KBM-7 (cell line): ENCODE measurements at places on chromosomes 2 and 18.

DNA sequence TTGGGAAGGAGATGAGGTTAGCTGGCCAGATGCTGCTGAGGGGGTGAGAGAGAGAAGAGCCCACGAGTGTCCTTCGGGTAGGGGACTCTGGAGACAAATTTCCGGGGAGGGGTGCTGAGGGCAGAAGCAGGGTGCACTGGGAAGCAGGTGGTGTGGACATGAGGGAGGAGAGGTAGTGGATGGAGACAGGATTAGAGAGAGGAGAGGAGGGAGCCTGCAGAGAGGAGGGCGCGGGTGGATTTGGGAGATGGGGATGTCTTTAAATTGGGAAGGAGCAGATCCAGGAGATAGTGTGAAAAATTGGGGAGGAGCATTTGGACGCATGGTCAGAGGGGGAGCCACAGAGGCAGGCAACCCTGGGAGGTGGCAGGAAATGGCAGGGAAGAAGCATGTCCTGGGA is 154.7 kb downstream of the DYSF start:
- no peak for DNase-seq

DNA sequence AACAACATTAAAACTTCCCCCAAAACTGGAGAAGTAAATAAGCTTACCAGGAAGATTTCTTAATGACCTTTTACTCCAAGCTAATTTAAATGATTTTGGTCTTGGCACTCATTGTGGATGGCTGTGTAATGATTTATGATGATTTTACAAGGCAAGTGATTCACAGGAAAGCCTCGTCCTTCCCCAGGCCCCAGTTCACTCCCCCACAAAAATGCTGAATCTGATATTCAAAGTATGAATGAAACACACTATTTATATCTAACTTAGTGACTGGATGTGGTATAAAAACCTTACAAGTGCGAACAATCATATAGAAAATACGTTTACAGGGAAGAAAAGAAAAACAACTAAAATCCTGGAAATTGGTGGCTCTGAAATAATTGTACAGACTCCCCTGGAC is 49.8 kb downstream of the ZNF516 start:
- no peak for DNase-seq

GRCh38 chr2:160109243-160109642 is 46.8 kb upstream of the PLA2R1 start:
- no peak for DNase-seq

DNA sequence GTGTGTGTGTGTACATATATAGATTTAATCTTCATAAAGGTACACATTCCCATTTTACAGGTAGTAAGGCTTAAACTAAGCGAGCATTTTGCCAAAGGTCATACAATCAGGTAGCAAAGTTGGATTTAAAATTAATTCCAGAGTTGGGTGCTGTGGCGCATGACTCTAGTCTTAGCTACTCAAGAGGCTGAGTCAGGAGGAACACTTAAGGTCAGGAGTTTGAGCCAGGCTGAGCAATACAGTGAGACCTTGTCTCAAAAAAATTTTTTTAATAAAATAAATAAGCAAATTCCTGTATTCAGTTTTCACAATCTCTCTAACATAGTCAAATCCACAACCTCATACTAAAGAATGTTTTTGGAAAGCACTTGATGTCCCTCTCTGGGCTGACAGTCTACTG is 111.5 kb upstream of the LDLRAD4 start:
- no peak for DNase-seq

GRCh38 chr18:46034230-46034629 is 37.8 kb downstream of the PSTPIP2 start:
- DNase-seq, result no peak

DNA sequence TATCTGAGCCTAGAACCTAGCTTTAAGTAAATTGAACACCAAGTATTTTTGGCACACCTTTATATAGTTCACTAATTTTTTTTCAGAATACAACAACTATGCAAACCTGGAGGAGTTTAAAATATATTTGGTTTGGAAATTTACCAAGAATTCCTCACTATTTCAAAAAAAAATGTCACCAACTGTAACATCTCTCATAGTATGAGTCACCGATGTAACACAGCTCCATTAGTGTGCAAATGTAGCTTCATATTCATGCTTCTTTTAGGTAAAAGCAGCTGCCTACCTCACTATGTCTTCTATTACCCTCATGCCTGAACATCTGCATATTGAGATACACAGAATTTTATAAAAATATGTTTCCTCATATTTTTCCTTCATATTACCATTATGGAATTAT is 80.5 kb downstream of the NRXN1 start:
- DNase-seq, result no peak

DNA sequence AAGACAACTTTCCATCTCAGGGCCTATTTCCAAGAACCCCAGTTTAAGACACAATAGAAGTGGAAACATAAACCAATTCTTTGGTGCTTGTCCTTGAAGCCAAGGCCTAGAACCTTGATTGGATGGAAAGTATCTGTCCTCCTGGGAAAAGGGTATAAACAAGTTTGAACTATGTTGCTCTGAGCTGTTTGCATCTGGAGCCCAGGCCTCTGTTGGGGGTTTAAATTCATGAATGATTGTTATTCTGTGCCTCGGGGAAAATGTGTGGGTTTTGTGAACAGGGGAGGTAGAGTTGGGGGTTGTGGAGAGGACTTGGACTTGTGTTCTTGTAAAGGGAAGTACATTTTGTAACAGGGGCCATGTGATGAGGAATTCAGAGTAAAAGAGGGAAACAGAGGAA is 406.1 kb downstream of the SLC4A3 start:
- no peak for DNase-seq

DNA sequence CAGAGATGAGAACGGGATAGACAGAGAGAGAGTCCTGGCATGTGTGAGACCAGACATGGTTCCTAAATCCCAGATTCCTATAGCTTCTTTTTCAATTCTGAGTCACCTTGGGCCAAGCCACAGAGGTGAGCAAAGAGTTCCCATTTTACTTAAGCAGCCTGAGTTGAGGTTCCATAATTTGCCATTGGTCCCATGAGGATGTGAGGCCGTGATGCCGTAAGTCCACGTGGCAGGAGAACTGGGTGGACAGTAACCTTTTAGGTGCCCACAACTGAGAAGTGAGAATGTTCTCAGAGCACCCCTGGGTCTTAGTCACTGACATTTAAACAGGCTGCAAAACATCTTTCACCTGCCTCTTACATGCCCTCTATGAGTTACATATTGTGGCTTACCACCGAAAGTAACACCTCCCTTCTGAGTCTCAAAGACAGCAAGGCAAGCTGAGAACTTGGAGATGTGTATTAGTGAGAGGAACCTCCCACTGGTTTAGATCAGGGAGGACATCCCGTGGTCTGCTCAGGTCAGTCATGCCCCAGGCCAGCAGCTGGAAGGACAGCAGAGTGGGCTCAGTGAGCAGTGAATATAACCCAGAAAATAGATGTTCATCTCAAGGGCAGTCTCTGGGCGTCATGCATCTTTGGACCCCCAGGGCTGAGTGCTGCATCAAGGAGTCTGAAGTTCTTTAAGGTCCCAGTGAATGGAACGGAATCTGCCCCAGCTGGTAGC is 127.9 kb upstream of the LGALSL start:
- no peak for DNase-seq

DNA sequence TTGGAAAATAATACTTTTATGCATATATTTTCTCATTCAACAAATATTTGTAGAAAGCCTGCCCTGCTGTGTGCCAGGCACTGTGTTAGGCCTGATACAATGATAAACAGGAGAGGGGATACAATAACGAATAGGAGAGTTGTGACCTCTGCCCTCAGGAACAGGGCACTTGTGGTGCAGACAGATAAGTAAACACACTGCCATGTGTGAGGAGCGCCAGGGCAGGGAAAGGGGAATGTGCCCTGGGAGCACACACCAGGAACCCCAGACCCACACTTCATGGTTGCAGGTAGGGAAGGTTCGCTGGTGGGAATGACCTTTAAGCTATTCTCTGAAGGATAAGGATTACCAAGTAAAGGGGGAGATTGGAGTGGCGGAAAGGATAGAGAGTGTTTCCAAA is 42.2 kb upstream of the DSC1 start:
- no peak for DNase-seq

DNA sequence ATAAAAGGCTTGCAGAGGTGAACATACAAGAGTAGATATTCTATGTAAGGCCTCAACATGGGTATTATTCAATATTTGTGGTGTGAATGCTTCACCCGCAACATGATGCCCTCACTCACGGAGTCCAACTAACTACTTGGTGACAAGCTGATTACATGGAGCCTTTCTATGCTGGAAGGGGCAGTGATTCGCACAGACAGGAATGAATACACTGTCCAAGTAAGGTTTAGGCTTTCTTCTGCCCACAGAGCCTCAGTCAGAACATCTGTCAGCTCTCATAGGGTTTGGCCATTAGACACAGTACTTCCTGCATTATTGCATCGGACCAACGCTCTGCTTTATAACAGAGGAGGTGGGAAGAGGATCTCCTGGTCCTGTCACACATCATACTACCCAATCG is 80.3 kb upstream of the SLC35G4 start:
- no peak for DNase-seq

GRCh38 chr2:31581124-31581795 is 522 bp upstream of the SRD5A2 start:
- no peak for DNase-seq

DNA sequence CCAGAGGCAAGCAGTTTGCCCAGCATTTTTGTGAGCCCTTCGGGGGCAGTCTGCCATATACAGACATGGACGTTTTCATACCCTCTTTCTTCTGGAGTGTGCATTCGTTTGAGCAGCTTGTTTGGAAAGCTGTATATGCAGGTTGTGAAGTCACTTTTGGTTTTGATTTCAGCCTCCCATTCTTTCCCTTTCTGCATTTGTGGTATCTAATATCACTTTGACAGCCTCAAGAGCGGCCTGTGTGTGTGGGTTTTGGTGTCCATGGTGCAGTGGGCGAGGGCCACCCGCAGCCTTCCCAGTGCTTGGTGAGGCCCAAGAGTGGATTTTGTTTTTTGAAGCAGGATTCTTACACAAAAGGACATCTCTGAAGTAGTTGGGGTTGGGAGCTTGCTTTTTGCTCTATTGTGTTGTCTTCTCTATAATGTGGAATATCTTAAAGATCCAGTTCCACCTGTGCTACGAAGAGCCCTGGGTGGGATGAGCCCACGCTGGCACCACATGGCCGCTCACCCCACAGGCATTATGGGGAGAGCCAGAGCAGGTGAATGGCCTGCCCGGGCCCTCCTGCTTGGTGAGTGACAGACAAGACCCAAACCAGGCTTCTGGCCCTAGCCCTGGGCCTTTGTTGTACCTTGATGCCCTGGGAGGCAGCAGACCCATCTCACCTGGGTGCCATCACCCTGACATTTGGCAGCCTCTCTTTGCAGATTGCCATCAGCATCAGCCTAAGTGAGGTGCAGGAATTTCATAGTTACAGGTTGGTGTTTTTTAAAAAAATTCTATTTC is 29.5 kb downstream of the INPP4A start:
- DNase-seq, result no peak
